ENCODE measurements at places on chromosomes 4 and X.

- DNase-seq: no peak
Observed at GRCh38 chr4:95091272-95091671, 333.5 kb downstream of the BMPR1B start.

- no peak for DNase-seq
Observed at GRCh38 chr4:151922306-151922705, 161.5 kb upstream of the GATB start.

DNA sequence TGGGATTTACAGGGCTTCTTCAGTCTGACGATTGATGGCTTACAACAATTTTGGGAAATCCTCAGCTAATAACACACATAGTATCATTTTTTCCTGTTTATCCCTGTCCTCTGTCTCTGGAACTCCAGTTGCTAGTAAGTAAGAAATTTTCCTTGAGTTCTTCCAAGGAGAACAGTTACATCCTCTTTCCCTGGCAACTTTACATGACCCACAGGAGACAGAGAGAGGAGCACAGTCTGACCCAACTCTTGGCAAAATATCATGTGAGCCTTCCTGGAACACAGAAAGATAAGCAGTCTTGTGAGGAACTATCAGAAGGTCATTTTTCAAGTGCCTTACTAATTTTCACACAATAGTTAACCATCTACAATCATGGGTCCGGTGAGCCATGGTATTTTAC lies 578.7 kb upstream of the PABPC4L start:
- DNase-seq: no peak

DNA sequence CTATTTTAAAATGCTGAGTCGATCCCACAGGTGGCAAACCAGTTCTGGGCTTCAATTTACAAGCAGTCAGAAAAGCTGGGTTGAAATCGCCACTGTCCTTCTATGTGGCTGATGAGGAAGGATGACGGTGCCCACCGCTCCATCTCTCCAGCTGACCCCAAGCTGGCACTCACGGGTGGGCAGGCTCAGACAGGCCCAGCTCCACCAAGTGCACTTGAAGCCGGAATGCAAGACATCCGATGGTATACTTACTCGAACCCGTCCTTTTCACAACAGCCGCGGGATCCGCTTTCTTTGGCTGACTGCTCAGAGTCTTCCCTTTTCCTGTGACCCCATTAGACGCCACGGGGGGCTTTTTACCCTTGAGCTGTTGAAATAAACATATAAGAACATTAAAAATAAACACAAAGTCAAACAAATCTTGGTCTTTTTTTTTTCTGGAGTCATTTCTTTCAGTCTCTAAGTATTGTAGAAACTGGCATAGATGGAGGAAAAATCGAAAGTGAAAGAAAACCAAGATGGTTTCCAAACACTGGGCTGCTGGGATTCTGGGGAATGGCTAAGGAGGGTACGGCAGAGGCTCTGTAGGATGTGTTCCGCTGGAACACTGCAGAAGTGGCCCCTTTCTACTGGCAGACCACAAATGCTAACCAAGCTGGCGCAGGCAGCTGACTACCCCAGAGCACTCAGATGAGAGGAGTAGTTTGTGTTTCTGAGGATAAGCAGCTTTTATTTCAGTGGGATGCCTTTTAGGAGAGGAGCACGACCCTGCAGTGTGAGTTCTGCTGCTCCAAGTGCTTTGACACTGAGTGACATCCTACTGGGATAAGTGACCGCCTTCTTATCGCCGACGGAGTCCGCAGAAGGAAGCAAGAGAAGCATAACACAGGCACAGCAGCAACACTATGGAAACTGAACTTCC lies 160.9 kb downstream of the AFAP1 start:
- no peak for DNase-seq
